ENCODE measurements at places on chromosomes 7 and 10.

DNA sequence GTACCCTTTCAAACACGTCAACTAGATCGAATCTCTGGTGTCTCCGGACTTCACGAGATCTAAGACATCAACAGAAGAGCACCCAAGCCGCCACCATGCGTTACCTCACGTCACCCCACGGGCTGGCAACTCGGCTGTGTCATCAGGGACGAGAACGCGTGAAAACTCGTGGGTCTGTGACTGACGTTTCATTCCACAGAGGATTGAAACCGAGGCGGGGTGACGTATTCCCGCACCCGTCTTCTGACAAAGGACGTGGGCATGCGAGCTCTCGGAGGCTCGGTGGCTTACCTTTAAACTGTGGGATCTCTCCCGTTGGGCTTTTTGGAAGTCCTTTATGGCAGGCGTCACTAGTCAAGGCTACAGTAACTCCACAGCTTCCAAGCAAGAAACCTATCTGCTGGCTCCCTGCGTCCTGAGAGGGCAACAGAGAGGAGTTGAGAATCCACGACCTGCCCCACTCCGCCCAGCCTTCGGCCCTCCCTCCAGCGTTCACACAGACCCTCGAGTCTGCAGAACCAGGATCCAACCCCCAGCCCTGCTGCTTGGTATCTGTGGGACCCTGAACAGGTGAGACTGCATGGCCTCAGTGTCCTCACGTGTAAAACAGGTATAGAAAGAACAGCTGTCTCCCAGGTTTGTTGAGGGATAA is 255.3 kb downstream of the ZMYND11 start:
- DNase-seq, result no peak

DNA sequence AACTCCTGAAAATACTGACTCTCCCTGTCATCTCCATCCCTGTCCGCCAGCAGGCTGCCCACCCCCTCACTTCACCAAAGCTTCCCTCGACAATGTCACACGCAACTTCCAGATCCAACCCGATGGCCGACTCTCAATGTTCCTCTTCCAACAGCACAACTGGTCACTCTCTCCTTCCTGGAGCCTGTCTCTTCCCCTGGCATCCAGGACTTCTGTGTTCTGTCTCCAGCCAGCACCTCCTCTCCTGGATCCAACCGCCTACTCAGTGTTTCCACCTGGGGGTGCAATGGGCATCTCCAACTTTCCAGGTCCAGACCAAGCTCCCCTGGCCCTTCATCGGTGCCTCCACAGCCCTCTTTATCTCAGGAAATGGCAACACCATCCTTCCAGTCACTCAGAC is 8.6 kb downstream of the CPA5 start:
- DNase-seq, result no peak

- DNase-seq, result no peak
These were observed 70.5 kb upstream of the ABI1 start for GRCh38 chr10:26931223-26931622.

DNA sequence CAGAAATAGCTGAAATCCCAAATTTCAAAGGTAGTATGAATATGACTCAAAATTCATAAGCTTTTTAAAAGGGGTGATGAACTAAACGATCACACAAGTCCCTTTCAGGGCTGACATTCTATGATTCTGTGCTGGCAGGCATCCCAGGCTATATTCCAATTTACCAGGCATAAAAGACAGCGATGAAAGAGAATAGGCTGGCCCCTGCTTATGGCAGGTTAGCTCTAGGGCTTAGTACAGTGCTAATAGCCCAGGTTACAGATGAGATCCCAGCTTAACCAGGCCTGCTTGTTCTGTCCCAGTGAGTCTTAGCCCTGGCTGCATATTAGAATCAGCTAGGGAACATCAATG is 56.4 kb downstream of the CDHR3 start:
- no peak for DNase-seq

- DNase-seq, result no peak
These were observed 33.4 kb downstream of the CCDC6 start for GRCh38 chr10:59872892-59873463.

DNA sequence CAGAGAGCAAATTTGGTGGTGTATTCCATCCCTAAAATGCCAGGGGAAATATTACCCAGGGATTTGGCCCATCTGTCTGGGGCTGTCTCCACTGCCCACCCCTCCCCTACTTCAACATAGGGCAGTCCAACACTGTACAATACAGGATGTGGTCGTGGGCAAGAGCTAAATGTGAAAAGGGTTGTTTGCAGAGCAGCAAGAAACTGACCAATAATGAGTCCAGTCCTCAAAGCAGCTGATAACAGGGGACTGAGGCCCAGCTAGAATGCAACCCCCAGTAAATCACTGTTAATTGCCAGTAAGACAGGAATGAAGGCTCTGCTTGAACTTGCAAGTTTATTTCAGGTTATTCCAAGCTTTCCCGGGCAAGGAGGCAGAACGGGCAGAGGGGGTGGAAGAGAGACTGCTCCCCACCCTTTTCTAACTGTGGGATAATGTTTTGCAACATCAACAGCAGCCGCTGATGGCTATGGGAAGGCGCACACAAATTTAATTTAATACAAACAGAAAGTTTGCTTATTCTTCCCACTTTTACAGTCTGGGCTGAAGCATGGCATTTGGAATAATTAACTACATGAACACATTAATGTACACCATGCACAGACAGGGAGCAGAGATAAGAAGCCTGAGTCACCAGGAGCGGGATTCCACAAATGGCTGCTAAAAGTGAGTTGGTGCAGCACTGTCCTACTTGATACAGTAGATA is 36.8 kb downstream of the AFAP1L2 start:
- DNase-seq, result no peak

- DNase-seq, result no peak
These were observed 103.3 kb downstream of the CFAP58 start for GRCh38 chr10:104456802-104457542.

- DNase-seq, result no peak
These were observed 588.9 kb downstream of the POM121L12 start for GRCh38 chr7:53624356-53624755.

GRCh38 chr10:118568327-118568848 is 27.1 kb downstream of the PRLHR start:
- DNase-seq, result no peak

- no peak for DNase-seq
These were observed 25.8 kb upstream of the GPR141 start for GRCh38 chr7:37657816-37658215.

DNA sequence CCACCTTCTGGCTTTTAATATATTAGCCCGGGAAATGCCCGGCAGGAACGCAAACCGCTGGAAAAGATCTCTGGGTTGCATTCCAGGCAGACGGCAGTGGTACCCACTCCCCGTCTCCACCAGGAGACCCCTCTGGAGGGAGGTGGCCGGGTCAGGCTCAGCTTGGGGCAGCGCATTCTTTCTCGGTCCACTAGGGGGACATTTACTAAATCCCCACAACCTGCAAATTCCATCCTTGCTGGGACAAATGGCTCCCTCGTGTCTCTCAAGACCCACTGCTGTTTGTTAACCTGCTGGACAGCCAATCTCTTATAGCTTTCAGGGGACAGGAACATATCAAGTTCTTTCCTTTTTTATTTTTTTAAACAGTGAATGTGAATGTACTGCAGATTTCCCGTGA is 45.8 kb upstream of the CARD11 start:
- no peak for DNase-seq

DNA sequence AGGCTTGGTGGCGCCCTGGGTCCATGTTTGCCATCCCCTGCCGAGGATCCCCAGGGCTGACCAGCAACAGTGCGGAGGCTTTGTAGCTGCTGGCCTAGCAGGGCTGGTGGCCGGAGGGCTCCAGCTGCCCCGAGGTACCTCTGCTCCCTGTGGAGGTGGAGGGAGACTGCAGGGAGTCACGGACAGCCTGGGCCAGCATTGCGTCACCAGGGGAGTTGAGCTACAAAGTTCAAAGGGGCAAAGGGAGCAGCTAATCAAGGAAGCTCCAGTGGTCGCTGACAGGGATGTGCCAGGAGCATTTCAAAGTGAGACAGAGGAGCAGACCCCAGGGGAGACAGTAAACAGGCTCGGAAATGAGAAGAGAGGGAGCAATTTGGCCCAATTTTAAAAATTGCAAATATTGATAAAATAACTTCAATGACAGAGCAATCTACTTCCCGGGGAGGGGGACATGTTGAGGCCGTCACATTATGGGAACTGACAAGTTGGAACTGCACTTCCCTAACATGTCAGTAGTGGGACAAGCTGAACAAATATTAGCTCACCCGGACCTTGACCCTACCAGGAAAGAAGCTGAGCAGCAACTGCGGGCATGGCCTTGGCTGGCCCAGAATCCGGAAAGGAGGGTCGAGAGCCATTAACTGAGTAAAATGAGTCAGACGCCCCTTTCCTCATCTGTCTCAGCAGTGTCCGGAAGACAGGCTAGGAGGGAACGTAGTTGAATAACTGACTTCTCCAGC is 39.4 kb downstream of the BTBD16 start:
- DNase-seq, result no peak
